ENCODE measurements at places on chromosomes 6 and 20.

GRCh38 chr6:8131265-8131897 lies 29.0 kb upstream of the EEF1E1 start:
- H3K27ac ChIP-seq: no peak overlapping the region
- no peak for DNase-seq
- no peaks in the 10 kb centered on the region for H3K36me3 ChIP-seq
- no peaks in the 10 kb centered on the region for H3K27me3 ChIP-seq
- no peak overlapping the region for H3K4me3 ChIP-seq

DNA sequence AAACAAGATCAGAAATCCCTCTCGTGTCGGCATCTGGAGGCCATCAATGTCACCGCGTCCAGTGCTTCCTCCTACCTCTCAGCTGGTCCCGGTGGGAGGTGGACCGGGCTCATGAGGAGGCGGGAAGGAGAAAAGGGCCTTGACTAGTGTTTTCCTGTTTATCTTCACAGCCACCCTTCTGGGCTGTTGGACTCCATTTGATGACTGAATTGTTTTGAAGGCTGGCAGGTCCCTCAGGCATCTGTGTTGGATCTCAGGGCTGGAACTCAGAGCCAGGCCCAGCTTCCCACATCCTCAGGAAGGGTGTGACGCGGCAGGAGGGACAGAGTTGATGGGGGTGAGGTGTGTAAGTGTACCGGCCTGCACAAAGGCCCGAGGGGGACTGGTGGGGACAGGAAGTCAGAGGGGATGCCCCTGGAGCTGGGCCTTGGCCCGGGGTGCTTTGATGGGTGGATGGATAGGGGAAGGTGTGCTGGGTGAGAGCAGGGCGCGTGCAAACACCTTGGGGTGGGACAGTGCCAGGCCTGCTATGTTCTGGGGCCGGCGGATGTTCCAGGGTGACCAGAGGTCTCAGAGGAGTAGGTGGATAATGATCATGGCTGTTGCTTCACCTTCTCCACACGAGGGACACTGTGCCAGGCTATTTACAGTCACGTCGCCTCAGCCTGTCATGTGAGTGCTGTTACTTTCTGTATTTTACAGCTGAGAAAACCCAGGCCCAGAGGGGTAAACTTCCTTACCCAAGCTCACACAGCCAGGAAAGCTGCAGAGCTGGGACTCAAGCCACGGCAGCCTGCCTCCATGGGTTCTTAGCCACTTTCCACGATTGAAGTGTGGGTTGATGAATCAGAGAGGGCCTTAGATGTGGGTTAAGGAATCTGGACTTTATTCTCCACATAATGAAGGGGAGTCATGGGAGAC lies 17.9 kb upstream of the CHMP4B start:
- peaks cover 5% of the 10 kb centered on the region for H3K36me3 ChIP-seq
- no peak overlapping the region for H3K4me3 ChIP-seq
- no peaks in the 10 kb centered on the region for H3K27me3 ChIP-seq
- H3K4me1 ChIP-seq: no peaks in the 10 kb centered on the region
- no peak overlapping the region for H3K27ac ChIP-seq

DNA sequence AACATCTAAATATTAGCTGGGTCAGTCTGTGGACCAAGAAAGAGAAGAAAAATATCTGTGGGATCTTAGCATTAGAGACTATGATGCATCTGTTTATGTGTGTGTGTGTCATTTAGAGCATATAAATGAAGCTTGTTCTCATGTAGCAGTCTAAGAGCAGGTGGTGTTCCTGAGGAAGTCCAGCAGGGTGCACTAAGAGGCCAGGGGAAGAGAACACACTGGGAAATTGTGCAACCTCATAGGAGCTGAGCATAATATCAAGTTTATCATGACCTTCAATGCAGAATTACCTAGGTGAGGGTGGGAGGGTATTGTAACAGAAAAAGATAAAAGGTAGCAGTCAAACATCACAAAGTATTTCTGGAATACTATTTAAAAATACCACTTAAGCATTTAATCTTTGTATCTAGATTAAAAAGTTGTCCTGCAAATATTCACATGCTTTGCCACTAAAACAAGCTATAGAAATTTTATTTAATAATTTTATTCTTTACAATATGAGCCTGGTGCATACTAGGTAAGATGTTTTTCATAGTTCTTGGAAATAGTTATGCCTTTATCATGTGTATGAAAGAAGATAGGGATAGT lies 80.5 kb downstream of the SMPDL3A start:
- no peaks in the 10 kb centered on the region for H3K27me3 ChIP-seq
- H3K27ac ChIP-seq: no peak overlapping the region

- H3K36me3 ChIP-seq: no peaks in the 10 kb centered on the region
- H3K27me3 ChIP-seq: no peaks in the 10 kb centered on the region
- H3K4me1 ChIP-seq: no peaks in the 10 kb centered on the region
- no peak overlapping the region for H3K27ac ChIP-seq
Observed at GRCh38 chr6:140849456-140849855, 1283.3 kb upstream of the GJE1 start.

DNA sequence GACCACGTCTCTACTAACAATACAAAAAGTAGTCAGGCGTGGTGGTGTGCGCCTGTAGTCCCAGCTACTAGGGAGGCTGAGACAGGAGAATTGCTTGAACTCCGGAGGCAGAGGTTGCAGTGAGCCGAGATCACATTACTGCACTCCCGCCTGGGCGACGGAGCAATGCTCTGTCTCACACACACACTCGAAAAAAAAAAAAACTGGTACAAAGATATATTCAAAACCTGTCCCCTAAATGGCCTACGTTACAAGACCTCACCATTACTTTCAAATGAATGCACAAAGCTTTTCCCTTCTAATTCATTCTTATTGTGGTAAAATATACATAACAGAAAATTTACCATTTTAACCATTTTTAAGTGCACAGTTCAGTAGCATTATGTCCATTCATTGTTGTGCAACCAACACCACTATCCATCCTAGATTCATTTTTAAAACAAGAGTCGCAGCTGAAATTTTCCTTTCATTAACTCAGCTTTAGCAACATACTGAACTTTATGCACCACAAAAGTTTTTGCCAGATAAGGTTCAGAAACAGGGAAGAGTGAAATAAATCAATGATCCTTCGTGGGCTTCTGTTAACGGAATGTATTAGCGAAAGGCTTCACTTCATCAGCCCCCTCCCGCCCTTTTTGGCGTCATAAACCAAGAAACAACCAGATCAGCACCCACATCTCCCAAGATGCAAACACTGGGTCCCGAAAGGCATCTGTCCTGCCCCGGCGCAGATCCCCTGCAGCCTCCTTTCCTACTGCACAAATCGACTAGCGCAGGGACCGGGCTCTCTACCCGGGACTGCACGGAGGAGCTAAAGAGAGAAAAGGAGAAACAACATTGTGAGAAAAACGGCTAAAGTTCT lies 825 bp upstream of the FAM135A start:
- H3K36me3 ChIP-seq: no peaks in the 10 kb centered on the region
- peaks cover 3% of the 10 kb centered on the region for H3K27me3 ChIP-seq
- H3K4me3 ChIP-seq: peak overlapping the region; percentile 60
- H3K27ac ChIP-seq: peak overlapping the region; percentile 17
- H3K4me1 ChIP-seq: peaks cover 11% of the 10 kb centered on the region
- peak; percentile 4 for DNase-seq

DNA sequence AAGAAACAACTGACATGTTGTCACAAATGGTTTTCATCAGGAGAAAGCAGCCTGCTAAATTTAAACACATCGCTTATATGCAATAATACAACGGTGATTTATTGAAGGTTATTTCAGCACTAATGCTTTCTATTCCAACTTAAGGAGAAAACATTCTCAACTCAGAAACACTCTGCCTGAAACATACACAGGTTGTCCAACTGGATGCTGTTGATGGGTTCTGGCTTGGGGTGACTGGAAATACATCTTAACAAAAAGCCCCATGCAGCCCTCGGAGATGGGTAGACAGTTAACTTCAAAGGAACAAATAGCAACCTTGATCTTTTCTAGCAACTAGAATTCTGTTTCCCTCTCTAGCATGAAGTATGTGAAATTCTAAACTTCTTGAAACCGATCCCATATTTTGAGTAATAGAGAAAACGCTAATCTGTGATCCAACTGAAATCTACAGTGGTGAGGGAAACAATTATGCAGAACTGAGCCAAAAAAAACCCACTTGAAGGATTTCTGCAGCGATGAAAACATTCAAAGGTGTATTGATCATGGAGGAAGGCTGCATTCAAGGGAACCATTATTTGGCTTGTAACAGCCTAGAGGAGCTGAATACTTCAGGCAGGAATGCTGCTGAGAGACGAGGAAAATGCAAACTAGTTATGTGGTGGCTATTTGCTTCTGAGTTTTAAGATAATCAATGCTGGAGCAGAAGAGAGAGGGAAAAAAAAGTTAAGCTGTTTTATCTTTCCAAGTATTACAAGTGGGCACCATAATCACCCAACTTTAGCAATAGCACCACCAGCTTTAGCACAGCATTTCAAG lies 6.9 kb downstream of the ZMYND8 start:
- H3K36me3 ChIP-seq: peaks cover 19% of the 10 kb centered on the region
- H3K4me1 ChIP-seq: peaks cover 27% of the 10 kb centered on the region
- H3K27me3 ChIP-seq: no peaks in the 10 kb centered on the region
- peak; percentile 31 for DNase-seq
- no peak overlapping the region for H3K27ac ChIP-seq
- H3K4me3 ChIP-seq: no peak overlapping the region

- H3K36me3 ChIP-seq: no peaks in the 10 kb centered on the region
- no peak overlapping the region for H3K27ac ChIP-seq
- no peaks in the 10 kb centered on the region for H3K4me1 ChIP-seq
- DNase-seq: no peak
Observed at GRCh38 chr20:45163083-45163803, 11.5 kb upstream of the PI3 start.

- no peaks in the 10 kb centered on the region for H3K36me3 ChIP-seq
- H3K27ac ChIP-seq: no peak overlapping the region
- DNase-seq: no peak
- H3K4me1 ChIP-seq: no peaks in the 10 kb centered on the region
- no peak overlapping the region for H3K4me3 ChIP-seq
Observed at GRCh38 chr6:62390401-62390800, 104.4 kb upstream of the KHDRBS2 start.

GRCh38 chr6:117776441-117776840 lies 101.2 kb downstream of the NUS1 start:
- H3K27ac ChIP-seq: no peak overlapping the region
- H3K4me3 ChIP-seq: no peak overlapping the region
- no peaks in the 10 kb centered on the region for H3K27me3 ChIP-seq
- H3K4me1 ChIP-seq: no peaks in the 10 kb centered on the region

DNA sequence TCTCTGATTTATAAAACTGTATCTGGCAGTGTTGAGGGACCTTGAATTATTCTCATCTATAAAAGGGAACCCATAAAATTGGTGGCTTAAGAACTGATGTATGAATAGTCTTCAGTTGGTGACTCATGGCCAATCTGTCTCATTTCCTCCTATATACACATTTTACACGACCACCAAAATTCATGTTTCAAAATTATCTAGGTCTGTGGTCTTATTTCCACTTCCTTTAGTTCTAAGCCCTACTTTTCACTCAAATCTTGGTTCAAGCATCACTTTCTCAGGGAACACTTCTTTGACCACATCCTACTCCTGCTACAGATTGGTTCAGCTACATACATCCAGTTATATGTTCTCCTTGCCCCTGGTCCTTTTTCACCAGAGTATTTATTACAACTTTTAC lies 18.6 kb upstream of the ENPP1 start:
- no peaks in the 10 kb centered on the region for H3K4me1 ChIP-seq
- no peaks in the 10 kb centered on the region for H3K27me3 ChIP-seq
- no peaks in the 10 kb centered on the region for H3K36me3 ChIP-seq
- H3K27ac ChIP-seq: no peak overlapping the region

GRCh38 chr6:143301188-143301587 lies 149.3 kb downstream of the ADAT2 start:
- H3K27me3 ChIP-seq: no peaks in the 10 kb centered on the region
- DNase-seq: no peak
- H3K27ac ChIP-seq: no peak overlapping the region
- H3K4me1 ChIP-seq: no peaks in the 10 kb centered on the region
- H3K4me3 ChIP-seq: no peak overlapping the region
- H3K36me3 ChIP-seq: no peaks in the 10 kb centered on the region

- no peaks in the 10 kb centered on the region for H3K4me1 ChIP-seq
- no peaks in the 10 kb centered on the region for H3K36me3 ChIP-seq
- H3K4me3 ChIP-seq: no peak overlapping the region
- DNase-seq: no peak
- no peak overlapping the region for H3K27ac ChIP-seq
Observed at GRCh38 chr6:155549028-155549798, 93.6 kb upstream of the NOX3 start.

DNA sequence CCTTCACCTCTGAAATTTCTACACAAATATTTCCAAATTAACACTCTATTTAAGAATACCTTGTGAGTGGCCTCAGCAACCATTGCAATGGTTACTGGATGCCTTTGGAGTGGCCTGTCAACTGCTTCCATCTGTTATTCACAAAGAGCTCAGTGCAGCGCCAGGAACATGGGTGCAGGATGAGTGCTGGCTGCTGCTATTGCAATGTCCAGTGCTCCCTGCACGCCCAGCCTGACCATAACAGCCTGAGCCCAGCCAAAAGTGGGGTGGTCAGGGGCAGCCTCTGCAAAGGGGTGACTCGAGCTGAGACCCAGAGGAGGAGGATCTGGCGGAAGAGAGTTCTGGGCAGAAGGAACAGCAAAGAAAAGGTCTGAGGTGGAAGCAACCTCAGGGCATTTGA lies 18.4 kb downstream of the CASS4 start:
- no peak for DNase-seq
- no peaks in the 10 kb centered on the region for H3K36me3 ChIP-seq
- H3K27me3 ChIP-seq: no peaks in the 10 kb centered on the region
- no peak overlapping the region for H3K4me3 ChIP-seq
- H3K4me1 ChIP-seq: peaks cover 39% of the 10 kb centered on the region
- no peak overlapping the region for H3K27ac ChIP-seq

- peaks cover 14% of the 10 kb centered on the region for H3K4me1 ChIP-seq
- H3K27ac ChIP-seq: peak within 1 kb of the TSS; percentile 99
Observed at GRCh38 chr6:158168040-158168289, at the start of gene SERAC1. Gene SERAC1 (minus strand): TSS chr6:158168262. CDS start chr6:158158363, 9,899 bp downstream.

GRCh38 chr6:107535626-107536025 lies 45.7 kb downstream of the SOBP start:
- H3K4me3 ChIP-seq: no peak overlapping the region
- no peaks in the 10 kb centered on the region for H3K4me1 ChIP-seq
- H3K27me3 ChIP-seq: peaks cover 5% of the 10 kb centered on the region

DNA sequence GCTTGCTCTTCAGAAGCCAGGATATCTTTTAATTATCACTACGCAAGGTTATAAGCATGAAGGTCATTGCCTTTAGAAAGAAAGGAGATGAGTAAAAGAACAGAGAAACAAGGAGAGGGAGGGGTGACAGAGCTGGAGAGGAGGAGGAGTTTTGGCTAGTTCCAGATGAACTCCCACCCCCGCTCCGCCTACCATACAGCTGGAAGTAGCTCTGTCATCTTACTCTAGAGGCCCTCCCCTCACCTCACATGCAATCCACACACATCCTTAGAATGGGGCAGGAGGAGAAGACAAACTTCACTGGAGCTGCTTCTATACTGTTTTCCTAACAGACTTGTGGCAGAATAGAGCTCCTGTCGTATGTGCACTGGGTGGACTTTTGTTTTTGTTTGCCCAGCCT lies 144.7 kb downstream of the SCML4 start:
- DNase-seq: no peak
- no peaks in the 10 kb centered on the region for H3K36me3 ChIP-seq
- no peak overlapping the region for H3K4me3 ChIP-seq
- H3K27me3 ChIP-seq: no peaks in the 10 kb centered on the region

Measured in natural killer cell (primary cell).